ENCODE measurements at places on chromosomes 6 and 20.
A peak's percentile ranks its signal among the peaks of the same experiment; 100 is the strongest.

DNA sequence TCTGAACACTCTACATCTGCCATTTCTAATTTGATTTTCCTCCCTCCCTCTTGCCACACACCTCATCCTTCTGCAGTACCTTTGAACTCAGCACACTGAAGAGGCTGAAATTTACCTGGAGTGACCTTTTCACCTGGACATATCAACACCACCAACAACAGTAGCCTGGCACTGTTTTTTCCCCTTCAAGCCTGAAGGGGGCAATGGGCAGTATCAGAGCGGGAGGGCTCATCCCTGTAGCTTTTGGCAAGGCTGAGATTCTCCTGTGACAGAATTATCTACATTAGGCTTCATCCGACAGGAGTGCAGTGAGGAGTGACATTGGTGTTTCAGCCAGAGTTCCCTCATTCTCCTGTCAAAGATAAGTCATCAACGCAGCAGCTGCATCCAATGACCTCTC lies 312.8 kb upstream of the SPTLC3 start:
- DNase-seq = no peak

DNA sequence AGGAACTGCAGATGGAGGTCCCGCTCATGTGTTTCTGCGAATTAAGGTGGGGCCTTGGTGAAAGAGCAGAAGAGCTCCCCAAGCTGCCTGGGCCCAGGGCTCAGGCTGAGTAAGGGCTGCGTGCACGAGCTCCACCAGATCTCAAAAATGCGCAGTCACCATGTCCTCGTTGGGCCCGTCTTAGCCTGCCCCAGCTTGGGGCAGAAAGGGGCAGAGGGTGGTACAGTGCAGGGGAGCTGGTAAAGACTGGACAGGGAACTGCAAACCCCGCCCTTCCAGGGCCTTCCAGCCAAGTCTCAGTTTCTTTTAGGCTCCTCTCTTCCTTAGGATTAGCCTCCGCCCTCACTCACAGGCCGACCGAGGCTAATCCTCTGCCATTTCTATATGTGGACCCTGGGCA lies 101.6 kb downstream of the FOXF2 start:
- DNase-seq = no peak

DNA sequence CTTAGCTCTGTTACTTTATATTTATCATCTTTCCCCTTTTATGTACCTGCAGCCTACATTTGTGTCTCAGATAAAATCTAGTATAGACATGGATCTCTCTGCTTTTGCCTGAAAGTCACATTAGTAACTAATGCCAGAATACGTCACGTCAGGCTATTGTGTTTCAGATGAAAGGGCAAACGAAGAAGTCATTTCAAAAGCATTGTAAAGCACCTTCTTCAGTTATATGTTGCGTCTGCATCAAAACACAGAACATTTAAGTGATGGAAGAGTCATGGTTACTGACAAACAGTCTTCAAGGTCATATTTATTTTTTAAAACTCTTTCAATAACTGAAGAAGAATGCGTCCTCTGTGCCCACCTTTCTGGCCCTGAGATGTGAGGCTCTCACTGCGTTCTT lies 119.1 kb downstream of the SMOC2 start:
- no peak for DNase-seq

GRCh38 chr6:26033941-26034354 lies 53.3 kb upstream of the HFE start:
- no peak for DNase-seq

GRCh38 chr6:166774770-166775169 lies 147.7 kb upstream of the RPS6KA2 start:
- peak; percentile 47 for DNase-seq

GRCh38 chr6:121851056-121851455 lies 415.6 kb downstream of the GJA1 start:
- no peak for DNase-seq

DNA sequence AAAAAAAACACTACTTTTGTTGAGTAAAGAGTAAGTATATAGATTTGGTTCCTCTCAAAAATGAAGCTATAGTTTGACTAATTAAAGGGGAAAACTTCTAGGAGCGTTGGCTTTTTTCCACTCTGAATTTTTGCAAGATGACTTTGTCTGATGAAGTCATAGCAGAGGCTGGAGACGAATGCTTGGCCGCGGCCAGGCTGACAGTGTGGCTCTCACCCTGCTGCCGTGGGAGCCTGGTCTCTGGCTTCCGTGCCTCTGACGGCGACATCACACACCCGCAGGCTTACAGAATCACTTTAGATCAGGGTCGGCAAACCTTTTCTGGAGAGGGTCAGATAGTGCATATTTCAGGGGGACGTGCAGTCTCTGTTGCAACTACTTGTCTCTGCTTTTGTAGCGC lies 145.0 kb downstream of the PHACTR3 start:
- DNase-seq = no peak

GRCh38 chr6:151148111-151148510 lies 91.7 kb upstream of the AKAP12 start:
- no peak for DNase-seq

DNA sequence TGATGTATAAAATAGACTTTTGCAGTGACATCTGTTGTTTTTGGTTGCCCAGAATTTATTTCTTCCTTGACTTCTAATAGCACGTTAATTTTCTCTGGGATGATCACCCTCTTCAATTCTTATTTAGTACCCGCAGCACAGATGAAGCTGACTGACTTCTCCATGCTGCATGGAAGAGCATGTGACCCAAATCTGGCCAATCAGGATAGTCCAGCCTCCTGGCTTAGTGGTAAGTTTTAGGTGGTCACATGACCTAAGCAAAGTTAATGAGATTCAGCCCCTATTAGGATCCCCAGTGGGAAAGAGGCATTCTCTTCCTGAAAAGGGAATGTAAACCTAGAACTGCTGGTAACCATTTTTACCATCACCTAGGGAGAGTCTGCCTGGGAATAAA lies 13.8 kb upstream of the SIRT5 start:
- no peak for DNase-seq

GRCh38 chr6:169641461-169642085 lies 60.3 kb downstream of the WDR27 start:
- no peak for DNase-seq

- no peak for DNase-seq
Measured at GRCh38 chr20:14303651-14304050, 33.8 kb downstream of the FLRT3 start.

GRCh38 chr20:8116067-8116811 lies 15.8 kb upstream of the PLCB1 start:
- DNase-seq = no peak

GRCh38 chr6:36753671-36754405 lies 56.2 kb downstream of the RAB44 start:
- no peak for DNase-seq

GRCh38 chr20:51979226-51979625 lies 176.9 kb upstream of the SALL4 start:
- DNase-seq = no peak

DNA sequence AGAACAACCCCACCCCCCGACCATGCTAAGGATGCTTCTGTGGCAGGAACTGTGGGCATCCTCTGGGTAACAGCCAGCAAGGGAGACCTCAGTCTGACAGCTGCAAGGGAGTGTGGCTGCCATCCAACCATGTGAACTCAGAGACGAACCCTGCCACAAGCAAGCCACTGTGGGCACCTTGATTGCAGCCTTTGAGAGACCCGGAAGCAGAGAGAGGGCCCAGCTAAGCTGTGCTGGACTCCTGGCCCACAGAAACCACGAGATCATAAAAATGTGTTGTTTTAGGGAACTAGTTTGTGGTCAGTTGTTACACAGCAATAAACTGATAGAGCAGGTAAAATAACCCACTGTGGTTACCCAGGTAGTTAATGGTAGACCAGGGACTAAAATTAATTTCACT lies 414.6 kb downstream of the CDH26 start:
- DNase-seq = no peak

- no peak for DNase-seq
Measured at GRCh38 chr6:43887906-43888683, 118.1 kb downstream of the VEGFA start.

DNA sequence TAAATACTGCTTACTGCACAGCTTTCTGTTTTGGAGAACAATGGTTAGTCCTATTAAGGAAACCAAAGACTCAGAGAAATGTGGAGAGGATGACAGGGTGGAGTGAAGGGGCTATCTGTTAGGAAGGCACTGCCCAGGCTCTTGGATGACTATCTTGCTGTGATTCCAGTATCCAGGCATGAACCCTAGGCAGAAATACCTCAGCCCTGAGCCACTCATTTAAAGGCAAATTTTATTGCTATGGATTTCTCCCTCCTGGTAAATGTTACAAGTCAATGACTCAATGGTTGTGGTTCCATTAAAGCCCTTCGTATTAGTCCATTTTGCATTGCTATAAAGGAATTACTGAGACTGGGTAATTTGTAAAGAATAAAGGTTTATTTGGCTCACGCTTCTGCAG lies 25.9 kb downstream of the ADGRF4 start:
- no peak for DNase-seq

DNA sequence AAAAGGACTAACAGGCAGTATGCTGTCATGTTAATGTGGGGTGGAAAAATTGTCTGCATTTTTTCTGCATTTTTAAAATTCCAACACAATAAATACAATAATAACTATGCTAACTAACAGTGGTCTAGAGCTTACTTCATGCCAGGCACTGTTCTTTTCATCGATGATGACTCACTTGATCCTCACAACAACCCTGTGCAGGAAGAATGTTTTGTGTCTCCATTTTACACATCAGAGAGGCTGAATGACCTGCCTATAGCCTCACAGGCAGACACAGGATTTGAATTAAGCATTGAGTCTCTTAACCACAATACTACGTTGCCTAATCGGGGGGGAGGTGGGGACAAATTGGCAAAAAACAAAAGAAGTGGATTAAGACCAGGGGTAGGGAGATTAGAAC lies 26.9 kb upstream of the FANCE start:
- no peak for DNase-seq

DNA sequence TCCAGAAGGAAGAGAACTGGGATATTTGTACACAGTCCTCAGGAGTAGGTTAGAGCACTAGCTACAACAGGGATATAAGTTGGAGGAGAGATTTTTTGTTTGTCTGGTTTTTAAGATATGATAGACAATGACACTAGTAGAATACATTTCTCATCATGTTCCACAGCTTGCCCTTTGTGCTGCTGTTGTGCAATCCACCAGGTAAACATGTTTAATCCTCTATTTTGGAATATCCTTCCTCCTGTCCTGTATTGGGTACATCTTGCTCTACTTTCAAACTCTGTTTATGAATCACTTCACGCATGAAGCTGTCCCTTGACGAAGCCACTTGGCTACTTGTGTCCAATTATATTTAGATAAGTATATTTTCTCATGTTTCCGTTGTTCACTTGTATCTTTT lies 153.6 kb upstream of the TENT5A start:
- no peak for DNase-seq

GRCh38 chr20:41387444-41387851 lies 20.8 kb upstream of the EMILIN3 start:
- no peak for DNase-seq

- DNase-seq = no peak
Measured at GRCh38 chr20:40323361-40323794, 365.7 kb downstream of the MAFB start.

DNA sequence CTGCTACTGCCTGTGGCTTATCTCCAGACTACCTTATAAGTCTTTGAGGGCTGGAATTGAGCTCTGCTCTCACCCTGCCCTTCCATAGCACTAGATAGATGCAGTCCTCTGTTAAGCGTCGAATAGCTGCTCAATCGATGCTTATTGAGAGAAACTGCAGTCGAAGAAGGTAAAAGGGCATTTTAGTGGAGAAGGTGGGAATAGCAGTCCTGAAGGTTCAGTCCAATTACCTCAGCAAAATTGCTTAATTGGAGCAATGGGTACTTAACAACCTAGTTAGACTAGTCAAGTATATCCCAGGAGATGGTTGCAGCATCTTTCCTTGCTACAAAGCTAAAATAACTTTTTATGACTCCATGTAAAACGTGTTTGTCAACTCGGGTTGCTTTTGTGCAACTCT lies 66.8 kb upstream of the NT5E start:
- no peak for DNase-seq

GRCh38 chr6:100432136-100432535 lies 32.6 kb downstream of the SIM1 start:
- no peak for DNase-seq

- peak; percentile 16 for DNase-seq
Measured at GRCh38 chr6:151242420-151242861, 2.7 kb downstream of the AKAP12 start.

DNA sequence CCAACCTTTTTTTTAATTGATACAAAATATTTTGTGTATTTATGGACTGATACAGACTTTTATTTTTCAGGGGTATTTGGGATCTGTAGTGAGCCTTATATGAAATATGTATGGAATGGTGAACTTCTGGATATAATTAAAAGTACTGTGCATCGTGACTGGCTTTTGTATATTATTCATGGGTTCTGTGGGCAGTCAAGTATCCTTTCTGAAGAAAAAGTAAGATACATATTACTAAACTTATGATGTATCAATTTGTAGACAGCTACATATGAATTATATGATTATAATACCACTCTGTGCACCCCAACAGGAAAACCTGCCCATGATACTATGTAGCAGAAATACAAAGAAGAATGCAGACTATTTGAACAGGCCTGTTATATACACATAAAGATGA lies 47.2 kb downstream of the FIG4 start:
- no peak for DNase-seq

DNA sequence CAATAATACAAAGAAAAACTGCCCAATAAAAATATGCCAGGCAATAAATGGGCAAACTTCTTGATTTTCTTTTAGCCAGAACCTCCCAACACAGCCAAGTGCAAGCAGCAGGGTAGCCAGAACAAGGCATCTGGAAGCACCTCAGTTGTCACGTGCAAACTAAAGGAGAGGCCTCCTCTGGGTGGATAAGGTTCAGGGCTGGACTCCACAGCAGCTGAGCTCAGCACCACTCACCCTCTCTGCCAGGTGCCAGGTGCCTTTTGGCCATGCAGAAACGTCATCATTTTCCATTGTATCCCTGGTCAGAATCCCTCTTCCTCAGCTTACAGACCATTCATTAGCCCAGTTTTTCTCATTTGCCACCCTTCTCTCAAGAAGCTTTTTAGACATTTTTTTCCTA lies 52.7 kb downstream of the SOD2 start:
- DNase-seq = no peak

DNA sequence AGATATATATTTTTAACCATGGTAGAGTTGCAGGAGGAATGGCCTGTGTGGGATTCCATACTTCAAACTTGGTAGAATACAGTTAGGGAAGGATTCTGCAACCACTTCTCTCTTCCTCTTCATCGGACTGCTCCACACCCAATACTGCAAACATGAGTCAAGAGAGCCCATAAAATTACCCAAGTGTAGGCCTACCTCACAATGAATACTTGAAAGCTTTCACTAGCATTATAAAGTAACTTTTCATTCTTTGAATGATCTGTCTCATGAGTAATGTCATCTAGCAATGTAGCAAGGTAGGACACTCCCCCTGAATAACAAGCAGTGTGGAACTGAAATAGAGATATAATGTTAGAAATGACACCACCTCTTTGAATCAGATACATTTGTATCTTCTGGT lies 79.4 kb downstream of the FOXC1 start:
- DNase-seq = no peak

GRCh38 chr20:11459090-11459890 lies 458.4 kb upstream of the BTBD3 start:
- no peak for DNase-seq

- no peak for DNase-seq
Measured at GRCh38 chr20:10985536-10985935, 311.7 kb upstream of the JAG1 start.

- DNase-seq = no peak
Measured at GRCh38 chr6:49526598-49526997, 23.9 kb upstream of the C6orf141 start.

GRCh38 chr6:36924131-36924530 lies 30.4 kb upstream of the PI16 start:
- no peak for DNase-seq

GRCh38 chr6:148700047-148700715 lies 46.6 kb upstream of the UST start:
- DNase-seq = no peak

- no peak for DNase-seq
Measured at GRCh38 chr6:113626475-113626874, 230.7 kb upstream of the MARCKS start.

Data from posterior cingulate gyrus (tissue), 11 donors.